Activated CD8-positive, alpha-beta T cell treated with anti-CD3 and anti-CD28 coated beads for 36 hours (primary cell): ENCODE measurements at places on chromosomes 1 and 21. TPM values are rescaled to one million over a fixed set of nuclear protein-coding genes. Genes with fewer than 3 reads are reported as not detected.

DNA sequence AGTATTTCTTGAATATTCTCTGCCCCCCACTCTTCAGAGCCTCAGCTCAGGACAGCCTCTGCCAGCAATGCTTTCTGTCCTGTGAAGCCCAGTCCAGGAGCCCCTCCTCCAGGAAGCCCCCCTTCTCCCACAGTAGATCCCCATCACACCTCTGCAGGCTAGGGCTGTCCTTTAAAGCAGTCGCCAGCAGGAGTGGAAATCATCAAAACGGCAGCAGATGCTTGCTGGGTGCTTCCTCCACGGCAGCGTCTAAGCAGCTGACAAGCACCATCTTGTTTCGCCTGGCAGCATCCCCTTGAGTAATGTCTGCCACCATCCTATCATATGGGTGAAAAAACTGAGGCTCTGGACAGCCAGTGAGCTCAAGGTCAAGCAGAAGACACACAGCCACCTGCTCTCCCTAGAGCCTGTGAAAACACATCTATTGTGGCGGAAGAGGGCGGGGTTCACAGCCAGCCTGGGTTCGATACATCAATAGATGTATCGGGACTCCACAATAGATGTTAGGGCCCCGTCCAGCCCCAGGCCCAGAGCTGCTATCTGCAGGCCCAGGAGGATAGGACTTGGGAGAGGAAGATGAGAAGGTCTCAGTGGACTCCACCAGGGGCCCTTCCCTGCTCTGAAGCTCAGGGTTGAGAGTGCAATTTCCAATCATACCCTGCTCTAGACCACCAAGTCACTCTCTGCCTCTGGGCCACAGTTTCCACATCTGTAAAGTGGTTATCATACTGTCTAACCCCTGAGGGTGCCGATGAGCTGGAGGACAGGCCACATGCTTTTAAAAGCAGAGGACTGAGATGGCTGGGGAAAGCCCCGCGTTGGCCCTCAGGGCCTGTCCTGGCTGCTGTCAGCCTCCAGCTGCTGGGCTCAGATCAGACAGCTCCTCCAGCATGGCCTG is 17.5 kb downstream of the RUNX3 start:
- H3K4me1 ChIP-seq: peaks cover 86% of the 10 kb centered on the region
- peak overlapping the region; percentile 91 for H3K27ac ChIP-seq
- peaks cover 84% of the 10 kb centered on the region for H3K36me3 ChIP-seq
- peak overlapping the region; percentile 49 for H3K4me3 ChIP-seq

DNA sequence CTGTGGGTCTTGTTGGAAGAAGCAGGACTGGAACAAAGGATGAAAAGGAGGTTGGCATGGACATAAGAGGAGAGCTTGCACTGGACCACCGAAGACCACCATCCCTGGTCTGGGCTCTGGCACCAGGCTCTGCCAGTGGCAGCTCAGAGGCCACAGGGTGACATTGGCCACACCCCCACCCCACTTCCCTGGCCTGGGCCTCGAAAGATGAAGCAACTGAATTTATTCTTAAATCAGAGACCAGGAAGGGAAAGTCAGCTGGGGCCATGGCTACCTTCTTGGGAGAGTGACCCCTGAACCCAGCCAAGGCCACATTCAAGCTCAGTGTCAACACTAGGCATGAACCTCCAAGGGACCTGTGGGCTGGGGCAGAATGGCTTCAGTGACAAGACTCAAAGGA is 4.0 kb downstream of the KLHDC7A start:
- peaks cover 5% of the 10 kb centered on the region for H3K27me3 ChIP-seq
- H3K4me3 ChIP-seq: no peak overlapping the region
- no peaks in the 10 kb centered on the region for H3K36me3 ChIP-seq
- H3K4me1 ChIP-seq: no peaks in the 10 kb centered on the region
- no peak overlapping the region for H3K27ac ChIP-seq

Gene OR2T11
- not detected for total RNA-seq

DNA sequence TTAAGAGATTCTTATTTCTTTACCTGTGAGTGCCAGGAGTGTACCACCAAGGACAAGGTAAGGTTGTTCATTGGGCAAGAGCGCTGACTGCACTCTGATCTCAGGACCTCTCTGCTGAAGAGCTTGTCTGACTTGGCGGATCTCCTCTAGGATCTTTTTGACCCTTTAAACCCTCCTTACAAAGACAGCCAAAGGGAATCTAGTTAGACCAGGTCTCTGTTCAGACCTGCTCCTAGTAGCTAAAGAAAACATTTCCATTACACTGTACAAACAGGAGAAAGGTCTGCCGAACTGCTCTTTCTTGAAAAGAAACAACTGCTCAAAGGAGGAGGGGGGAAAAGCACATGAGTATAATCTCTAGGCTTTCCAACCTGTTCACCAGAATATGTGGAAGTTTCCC is 49.3 kb downstream of the SMYD2 start:
- no peak overlapping the region for H3K27ac ChIP-seq
- DNase-seq: no peak

DNA sequence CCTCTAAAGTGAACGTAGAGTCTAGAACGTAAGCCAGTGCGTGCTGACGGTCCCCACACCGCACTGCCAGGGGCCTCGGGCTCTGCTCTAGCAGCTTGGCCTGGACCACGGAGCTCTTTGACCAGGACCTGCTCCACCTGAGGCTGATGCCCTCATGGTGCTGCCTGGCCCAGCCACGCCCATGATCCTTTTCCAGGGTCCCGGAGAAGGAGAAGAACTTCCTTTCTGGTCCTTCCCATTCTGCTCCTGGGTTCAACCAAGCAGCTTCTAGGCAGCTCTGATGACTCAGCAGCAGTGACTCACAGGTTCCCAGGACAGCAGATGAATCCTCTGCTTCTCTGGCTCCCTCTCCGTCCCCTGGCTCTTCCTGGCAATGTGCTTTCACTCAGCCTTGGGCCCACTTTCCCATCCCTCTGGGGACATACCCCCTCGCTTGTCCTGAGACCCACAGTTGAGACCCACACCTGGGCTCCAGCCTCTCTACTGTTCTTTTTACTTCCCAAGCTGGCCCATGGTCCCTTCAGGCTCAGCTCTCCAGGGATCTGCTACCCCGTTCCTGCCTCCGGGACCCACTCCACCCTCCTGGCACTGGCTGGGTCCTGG is 246.3 kb upstream of the RAB4A start:
- peak; percentile 24 for DNase-seq
- no peaks in the 10 kb centered on the region for H3K27me3 ChIP-seq
- H3K4me3 ChIP-seq: no peak overlapping the region
- H3K4me1 ChIP-seq: peaks cover 11% of the 10 kb centered on the region
- H3K36me3 ChIP-seq: no peaks in the 10 kb centered on the region
- no peak overlapping the region for H3K27ac ChIP-seq

Gene CA6
- 3.9 TPM for total RNA-seq

Gene KCNJ6
- not detected for total RNA-seq

GRCh38 chr21:40733024-40733397 is 113.9 kb downstream of the DSCAM start:
- H3K4me3 ChIP-seq: no peak overlapping the region
- no peaks in the 10 kb centered on the region for H3K36me3 ChIP-seq
- no peak for DNase-seq
- H3K27ac ChIP-seq: no peak overlapping the region
- no peaks in the 10 kb centered on the region for H3K4me1 ChIP-seq

Gene THRAP3
- total RNA-seq: 119 TPM

GRCh38 chr1:151995774-151996173 is 2.1 kb upstream of the S100A10 start:
- H3K36me3 ChIP-seq: peaks cover 18% of the 10 kb centered on the region
- no peaks in the 10 kb centered on the region for H3K27me3 ChIP-seq
- no peak for DNase-seq
- H3K4me3 ChIP-seq: no peak overlapping the region

Gene DENND2C
- 0.99 TPM for total RNA-seq

- DNase-seq: peak; percentile 22
- H3K36me3 ChIP-seq: no peaks in the 10 kb centered on the region
- no peaks in the 10 kb centered on the region for H3K27me3 ChIP-seq
- peaks cover 81% of the 10 kb centered on the region for H3K4me1 ChIP-seq
- H3K27ac ChIP-seq: peak overlapping the region; percentile 94
- peak overlapping the region; percentile 57 for H3K4me3 ChIP-seq
These were observed 231.8 kb upstream of the IRF2BP2 start for GRCh38 chr1:234841710-234842231.

GRCh38 chr1:178864326-178864725 is 6.6 kb downstream of the ANGPTL1 start:
- no peak overlapping the region for H3K4me3 ChIP-seq
- no peak overlapping the region for H3K27ac ChIP-seq
- no peak for DNase-seq
- no peaks in the 10 kb centered on the region for H3K4me1 ChIP-seq
- H3K36me3 ChIP-seq: no peaks in the 10 kb centered on the region
- H3K27me3 ChIP-seq: no peaks in the 10 kb centered on the region

DNA sequence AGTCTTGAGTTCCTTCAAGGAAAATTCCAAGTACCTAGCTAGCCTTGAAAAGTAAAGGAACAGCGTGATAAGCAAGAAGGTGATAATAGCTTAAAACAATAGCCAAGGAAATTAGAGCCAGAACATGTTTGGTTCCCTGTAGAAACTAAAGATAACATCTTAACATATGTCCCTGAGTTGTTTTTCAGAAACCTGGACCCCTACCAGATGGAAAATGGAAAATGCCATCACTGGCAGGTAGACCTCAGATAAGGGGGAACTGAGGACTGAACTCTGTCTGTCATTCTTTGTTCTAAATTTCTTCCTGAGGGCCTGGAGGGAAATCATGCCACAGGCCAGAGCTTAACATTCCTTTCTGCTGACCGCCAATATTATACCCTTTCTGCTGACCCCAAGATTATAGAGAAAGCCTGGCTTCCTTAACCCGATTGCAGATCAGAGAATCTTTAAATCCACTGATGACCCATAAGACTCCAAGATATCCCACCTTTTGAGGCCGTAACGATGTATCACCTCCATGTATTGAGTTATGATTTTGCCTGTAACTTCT is 23.4 kb downstream of the CNIH3 start:
- no peak for DNase-seq
- no peaks in the 10 kb centered on the region for H3K27me3 ChIP-seq
- peaks cover 7% of the 10 kb centered on the region for H3K4me1 ChIP-seq
- H3K36me3 ChIP-seq: no peaks in the 10 kb centered on the region
- no peak overlapping the region for H3K27ac ChIP-seq

DNA sequence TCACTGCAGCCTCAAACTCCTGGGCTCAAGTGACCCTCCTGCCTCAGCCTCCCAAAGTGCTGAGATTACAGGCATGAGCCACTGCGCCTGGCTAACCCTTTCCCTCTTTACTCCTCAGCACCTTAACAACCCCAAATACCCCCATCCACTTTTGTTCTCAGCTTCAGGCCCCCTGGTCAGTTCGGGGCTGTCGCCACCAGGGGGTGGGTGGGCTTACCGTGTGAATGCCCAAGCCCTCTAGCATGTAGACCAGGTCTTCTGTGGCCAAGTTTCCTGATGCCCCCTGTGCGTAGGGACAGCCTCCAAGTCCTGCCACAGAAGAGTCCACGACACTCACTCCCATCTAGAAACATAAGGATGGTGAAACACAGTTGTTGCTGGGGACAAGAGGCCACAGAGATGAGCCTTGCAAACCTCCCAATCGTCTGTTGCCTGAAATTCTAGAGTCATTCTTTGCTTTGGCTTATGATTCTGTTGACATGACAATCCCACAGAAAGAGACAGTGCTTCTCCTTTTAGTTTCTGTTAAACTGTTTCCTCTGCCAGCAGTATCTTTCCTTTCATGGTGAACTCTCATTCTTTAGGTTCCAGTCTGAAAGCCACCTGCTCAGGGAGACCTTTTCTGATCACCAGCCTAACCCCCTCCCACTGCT is 3.8 kb upstream of the GALE start:
- peaks cover 8% of the 10 kb centered on the region for H3K4me1 ChIP-seq
- H3K4me3 ChIP-seq: no peak overlapping the region
- no peaks in the 10 kb centered on the region for H3K27me3 ChIP-seq
- no peak overlapping the region for H3K27ac ChIP-seq
- H3K36me3 ChIP-seq: peaks cover 5% of the 10 kb centered on the region

Gene RNU1-2
- 820 TPM for total RNA-seq

Gene S100A14
- not detected for total RNA-seq

GRCh38 chr1:157519451-157519850 is 32.9 kb downstream of the FCRL5 start:
- peaks cover 2% of the 10 kb centered on the region for H3K4me1 ChIP-seq
- H3K27me3 ChIP-seq: peaks cover 1% of the 10 kb centered on the region
- H3K27ac ChIP-seq: no peak overlapping the region
- no peak overlapping the region for H3K4me3 ChIP-seq
- no peak for DNase-seq
- no peaks in the 10 kb centered on the region for H3K36me3 ChIP-seq

Gene LRRIQ3
- 1.1 TPM for total RNA-seq
